ENCODE measurements at places on chromosomes 5 and 9.

- DNase-seq: no peak
Observed at GRCh38 chr9:91897201-91897600, 52.8 kb downstream of the ROR2 start.

DNA sequence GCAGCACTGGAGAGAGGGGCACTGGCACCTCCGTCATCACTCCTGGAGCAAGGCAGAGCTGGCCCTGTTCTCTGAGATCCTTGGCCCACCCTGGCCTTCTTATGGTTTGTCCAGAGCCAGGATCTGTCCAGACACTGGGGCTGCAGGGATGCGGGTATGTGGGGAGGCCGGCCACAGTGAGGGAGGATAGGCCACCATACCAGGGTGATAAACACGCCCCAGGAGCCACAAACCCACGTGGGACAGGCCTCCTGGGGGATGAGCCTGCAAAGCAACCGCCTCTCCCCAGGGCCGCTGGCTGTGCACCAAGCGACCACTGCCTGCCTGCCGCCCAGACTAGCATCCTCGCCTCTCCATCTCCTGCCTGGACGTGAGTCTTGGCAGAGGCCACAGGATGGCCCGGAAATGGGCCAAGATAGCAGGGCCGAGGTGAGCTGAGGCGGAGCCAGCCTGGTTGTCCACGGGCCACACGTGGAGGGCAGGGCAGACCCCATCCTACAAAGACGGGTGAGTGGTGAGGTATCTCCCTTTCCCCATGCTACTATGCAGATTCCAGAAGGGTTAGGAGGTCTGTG, 4.5 kb downstream of the OBP2A start:
- no peak for DNase-seq

- DNase-seq: no peak
Observed at GRCh38 chr9:18542837-18543405, 69.0 kb downstream of the ADAMTSL1 start.

GRCh38 chr5:173809014-173809413, 79.1 kb upstream of the CPEB4 start:
- DNase-seq: no peak
